ENCODE measurements at places on chromosomes 3 and 15. TPM values are rescaled to one million over a fixed set of nuclear protein-coding genes. Genes with fewer than 3 reads are reported as not detected.

Gene STRA6
- total RNA-seq, result not detected

Gene MTHFS
- 8.7 TPM for total RNA-seq

Gene DNAH12
- total RNA-seq, result under 0.01 TPM

Gene SNURF
- 5.0 TPM for total RNA-seq

Gene VGLL3
- total RNA-seq, result 0.33 TPM

Gene TJP1
- 122 TPM for total RNA-seq

Gene NEO1
- 6.3 TPM for total RNA-seq

Gene MYEF2
- total RNA-seq, result 8.4 TPM

Gene GPR160
- total RNA-seq, result 11.2 TPM

Gene GASK1A
- not detected for total RNA-seq

Gene MUC20
- 0.51 TPM for total RNA-seq

Gene PIF1
- total RNA-seq, result 5.4 TPM

Gene NANOGP8
- not detected for total RNA-seq

Gene P2RY13
- not detected for total RNA-seq

Gene NRG4
- 0.05 TPM for total RNA-seq

Gene DUOXA2
- total RNA-seq, result not detected

All from dermis blood vessel endothelial cell (primary cell).